ENCODE measurements at places on chromosomes 12 and 14.

- no peak for DNase-seq
Measured at GRCh38 chr14:60304509-60304908, 55.5 kb downstream of the PPM1A start.

GRCh38 chr14:95193081-95193480 is 35.8 kb upstream of the DICER1 start:
- no peak for DNase-seq

DNA sequence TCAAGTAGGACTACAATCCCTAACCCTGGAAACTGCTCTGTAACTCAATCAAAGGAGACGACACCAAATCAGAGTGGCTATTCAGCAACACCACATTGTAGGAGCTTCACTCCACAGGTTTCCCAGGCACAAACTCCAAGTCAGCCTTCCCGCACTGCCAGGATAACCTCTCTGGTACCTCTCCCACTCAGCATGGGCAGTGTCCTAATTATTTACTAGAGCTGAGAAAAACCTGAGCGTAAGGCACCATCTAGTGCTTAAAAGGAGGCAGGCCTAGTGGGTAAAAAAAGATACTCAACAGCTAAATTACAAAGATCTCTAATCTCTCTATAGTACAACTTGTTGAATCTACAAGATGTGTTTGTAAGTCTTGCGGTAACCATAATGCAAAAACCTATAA is 36.1 kb downstream of the PARP11 start:
- DNase-seq: no peak

GRCh38 chr12:122395319-122395718 is 27.1 kb downstream of the CLIP1 start:
- DNase-seq: no peak

- DNase-seq: no peak
Measured at GRCh38 chr14:42429401-42429800, 822.7 kb downstream of the LRFN5 start.

GRCh38 chr14:29548948-29549370 is 378.7 kb downstream of the PRKD1 start:
- no peak for DNase-seq

- no peak for DNase-seq
Measured at GRCh38 chr14:100826391-100827100, 628 bp downstream of the MEG3 start.

- no peak for DNase-seq
Measured at GRCh38 chr12:27177706-27178105, 66.4 kb upstream of the STK38L start.

DNA sequence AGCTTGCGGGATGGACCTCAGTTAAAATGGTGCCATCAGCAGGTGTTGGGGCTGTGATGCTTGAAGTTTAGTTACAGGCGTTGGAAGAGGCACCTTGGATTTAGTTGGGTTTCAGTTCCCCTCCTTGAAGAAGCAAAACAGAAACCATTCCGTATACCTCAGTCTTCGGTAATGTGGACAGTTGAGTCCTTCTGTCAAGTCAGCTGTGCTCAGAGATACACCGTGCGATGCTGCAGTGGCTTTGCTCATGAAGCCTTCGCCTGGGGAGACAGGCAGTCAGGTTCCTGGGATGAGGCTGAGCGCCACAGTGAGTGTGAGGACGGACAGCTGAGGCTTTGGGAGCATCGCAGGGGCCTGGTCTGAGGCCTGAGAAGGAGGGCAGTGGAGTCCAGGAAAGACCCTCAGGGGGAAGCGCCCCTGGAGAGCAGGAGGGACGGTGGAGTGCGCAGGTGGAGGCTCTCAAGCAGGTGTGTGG is 7.4 kb downstream of the RAN start:
- no peak for DNase-seq

DNA sequence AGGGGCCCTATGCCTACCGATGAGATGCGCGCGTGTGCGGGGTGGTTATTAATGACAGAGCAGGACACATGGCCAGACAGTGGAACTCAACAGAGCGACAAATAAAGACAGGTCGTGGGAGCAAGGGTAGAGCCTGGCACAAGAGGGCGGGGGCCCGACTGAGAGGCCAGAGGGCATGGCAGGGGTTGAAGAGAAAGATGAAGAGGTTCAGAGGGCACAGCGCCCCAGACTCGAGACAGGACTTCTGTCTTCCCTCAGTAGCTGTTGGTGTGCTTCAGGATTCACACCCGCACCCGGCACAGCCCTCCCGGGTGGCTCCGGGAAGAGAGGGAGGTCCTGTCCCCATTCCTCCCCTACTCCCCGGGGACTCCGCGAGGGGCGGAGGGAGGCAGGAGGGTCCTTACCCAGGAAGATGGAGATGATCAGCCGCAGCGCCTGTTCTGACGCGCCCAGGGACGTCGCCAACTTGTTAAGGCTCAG is 366 bp downstream of the LPCAT3 start:
- DNase-seq: no peak

DNA sequence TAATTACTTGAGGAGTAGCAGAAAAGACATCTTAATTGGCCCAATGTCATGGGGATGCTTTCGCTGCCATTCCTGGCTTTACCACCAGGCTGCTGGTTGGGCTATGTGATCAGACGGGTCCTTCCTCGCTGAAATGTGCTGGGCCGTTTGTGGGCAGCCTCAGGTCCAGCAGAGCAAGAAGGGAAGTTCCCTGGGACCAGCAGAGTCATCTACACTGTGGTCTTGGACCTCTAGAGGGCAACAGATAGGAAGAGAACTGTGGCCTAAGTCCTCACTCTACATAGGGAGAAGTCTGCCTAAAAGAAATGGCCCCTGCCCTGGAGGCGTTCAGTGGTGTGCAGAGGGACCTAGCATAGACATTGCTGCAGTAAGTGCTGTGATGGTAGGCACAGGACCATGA is 10.9 kb downstream of the EVL start:
- DNase-seq: peak; percentile 61

- no peak for DNase-seq
Measured at GRCh38 chr14:104852280-104852663, 12.8 kb upstream of the CEP170B start.

GRCh38 chr12:40117818-40118217 is 11.9 kb upstream of the SLC2A13 start:
- no peak for DNase-seq

DNA sequence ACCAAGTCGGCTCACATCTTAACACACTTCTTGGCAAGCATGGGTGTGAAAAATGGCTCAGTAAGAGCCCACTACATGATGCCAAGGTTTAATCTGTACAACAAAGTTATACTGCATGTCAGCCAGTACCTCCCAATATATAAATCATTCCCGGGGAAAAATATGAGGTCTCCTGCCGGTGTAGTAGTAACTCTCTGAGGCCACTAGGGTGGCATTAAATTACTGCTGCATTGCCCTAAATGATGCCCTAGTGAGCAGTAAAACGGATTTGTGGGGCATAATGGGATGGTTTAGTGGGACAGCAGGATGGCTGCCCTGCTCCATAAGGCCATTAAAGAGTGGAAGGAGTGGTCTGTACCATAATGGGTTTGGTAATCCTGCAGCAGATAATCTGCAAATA is 267.7 kb downstream of the MED13L start:
- no peak for DNase-seq

GRCh38 chr14:77086017-77086727 is 11.9 kb upstream of the CIPC start:
- DNase-seq: no peak

- DNase-seq: no peak
Measured at GRCh38 chr12:84712747-84713146, 199.9 kb downstream of the SLC6A15 start.

DNA sequence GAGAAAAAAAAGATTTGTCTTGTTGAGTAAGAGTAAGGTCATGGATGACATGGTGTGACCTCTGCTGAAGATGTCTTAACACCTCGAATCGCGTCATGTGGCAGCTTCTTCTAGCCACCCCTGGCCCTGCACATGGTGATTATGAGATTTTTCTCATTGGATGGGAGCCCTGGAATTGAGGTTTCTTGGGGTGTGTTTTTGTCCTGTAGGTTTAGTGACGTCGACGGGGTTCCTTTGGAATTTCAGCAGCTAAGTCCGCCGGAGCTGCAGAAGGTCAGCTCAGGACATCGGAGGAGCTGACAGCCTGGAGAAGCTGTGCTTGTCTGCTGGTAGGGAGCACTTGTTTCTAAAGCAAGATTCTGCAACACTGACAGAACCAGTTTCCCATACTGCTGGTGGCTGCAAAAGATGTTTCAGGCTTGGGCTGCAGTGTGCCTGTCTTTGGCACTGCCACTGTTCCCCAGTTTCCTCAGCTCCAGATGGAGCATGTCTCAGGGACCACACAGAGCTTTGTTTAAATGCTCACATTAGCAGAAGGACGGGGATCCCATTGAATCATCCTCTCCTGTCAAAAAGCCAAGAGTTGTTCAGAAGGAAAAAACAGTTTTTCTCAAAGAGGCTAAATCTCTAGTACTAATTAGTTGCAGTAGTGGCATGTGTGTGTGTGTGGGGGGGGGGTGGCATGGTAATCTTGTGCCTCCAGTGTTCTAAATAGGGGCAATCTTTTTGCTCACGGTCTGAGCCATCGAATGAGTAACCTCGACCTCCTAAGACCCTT is 5.2 kb upstream of the FOS start:
- no peak for DNase-seq

- no peak for DNase-seq
Measured at GRCh38 chr12:42809226-42809625, 219.7 kb upstream of the PRICKLE1 start.

DNA sequence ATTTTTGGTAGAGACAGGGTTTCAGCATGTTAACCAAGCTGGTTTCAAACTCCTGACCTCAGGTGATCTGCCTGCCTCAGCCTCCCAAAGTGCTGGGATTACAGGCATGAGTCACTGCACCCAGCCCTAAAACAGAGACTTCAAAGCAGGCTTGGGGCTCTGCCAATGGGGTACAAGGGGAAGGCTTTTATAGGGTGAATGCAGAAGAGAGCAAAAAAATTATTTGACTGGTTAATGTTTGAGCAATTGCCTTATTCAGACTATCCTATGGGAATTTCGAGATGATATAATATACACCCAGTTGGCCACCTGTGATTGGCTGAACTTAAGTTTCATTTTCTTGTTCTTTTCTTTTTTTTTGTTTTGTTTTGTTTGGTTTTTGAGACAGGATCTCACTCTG is 31.5 kb upstream of the ACTN1 start:
- no peak for DNase-seq

- no peak for DNase-seq
Measured at GRCh38 chr14:57491640-57492039, 2.0 kb downstream of the CCDC198 start.

- no peak for DNase-seq
Measured at GRCh38 chr12:46187023-46187422, 81.8 kb downstream of the SLC38A1 start.

- no peak for DNase-seq
Measured at GRCh38 chr14:52233693-52234092, 33.8 kb upstream of the PTGDR start.

DNA sequence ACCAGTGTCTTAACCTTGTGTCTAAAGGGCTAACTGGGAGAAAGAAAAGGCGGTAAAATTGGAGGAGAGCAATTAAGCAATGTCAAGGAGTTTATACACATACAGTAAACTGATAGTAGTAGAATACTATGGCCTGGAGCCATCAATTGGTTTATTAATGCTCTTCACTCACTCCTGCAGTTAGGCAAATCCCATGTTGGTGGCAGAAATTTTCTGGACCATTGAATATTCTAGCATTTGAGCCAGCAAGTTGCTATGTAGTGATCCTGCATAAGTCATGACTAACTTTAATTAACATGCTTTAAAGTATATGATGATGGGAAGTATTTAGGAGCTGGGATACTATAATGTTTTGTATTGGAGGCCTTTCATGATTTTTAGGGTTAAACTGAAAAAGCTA is 14.3 kb upstream of the DERA start:
- no peak for DNase-seq

DNA sequence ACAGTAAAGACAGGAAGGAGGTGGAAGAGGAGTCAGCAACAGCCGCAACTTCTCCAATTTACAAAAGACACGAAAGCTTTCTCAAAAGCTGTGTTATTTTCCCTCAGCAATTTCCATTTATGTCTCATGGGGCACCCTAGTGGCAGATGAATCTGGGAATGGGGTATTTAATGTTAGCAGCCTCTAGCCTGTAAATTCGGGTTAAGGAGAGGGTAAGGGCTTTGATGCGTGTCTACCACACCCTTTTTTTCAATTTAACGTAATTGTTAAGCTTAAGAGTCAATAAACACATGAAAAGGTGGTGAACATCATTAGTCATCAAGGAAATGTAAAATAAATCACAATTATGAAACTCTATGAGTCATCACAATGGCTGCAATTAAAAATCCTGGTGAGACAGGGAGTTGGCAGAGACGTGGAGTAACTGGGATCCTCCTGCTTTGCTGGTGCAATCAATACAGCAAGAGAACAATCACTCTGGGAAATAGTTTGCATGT is 986.4 kb downstream of the AACS start:
- DNase-seq: no peak

GRCh38 chr14:105168979-105169507 is 467 bp upstream of the JAG2 start:
- DNase-seq: peak; percentile 42

All from stimulated activated CD4-positive, alpha-beta T cell treated with anti-CD3 and anti-CD28 coated beads, Interleukin-2, amount 100 ng/mL, for 24 hours (primary cell).